ENCODE measurements at places on chromosomes 13 and 19. TPM values are rescaled to one million over a fixed set of nuclear protein-coding genes. Genes with fewer than 3 reads are reported as not detected.

TBXA2R gene
- total RNA-seq: 1.00 TPM

CGB3 gene
- total RNA-seq: not detected

SYNE4 gene
- total RNA-seq: 1.8 TPM

TMEM238 gene
- total RNA-seq: 29.8 TPM

MAST1 gene
- total RNA-seq: 0.35 TPM

GJA3 gene
- total RNA-seq: 0.05 TPM

DNA sequence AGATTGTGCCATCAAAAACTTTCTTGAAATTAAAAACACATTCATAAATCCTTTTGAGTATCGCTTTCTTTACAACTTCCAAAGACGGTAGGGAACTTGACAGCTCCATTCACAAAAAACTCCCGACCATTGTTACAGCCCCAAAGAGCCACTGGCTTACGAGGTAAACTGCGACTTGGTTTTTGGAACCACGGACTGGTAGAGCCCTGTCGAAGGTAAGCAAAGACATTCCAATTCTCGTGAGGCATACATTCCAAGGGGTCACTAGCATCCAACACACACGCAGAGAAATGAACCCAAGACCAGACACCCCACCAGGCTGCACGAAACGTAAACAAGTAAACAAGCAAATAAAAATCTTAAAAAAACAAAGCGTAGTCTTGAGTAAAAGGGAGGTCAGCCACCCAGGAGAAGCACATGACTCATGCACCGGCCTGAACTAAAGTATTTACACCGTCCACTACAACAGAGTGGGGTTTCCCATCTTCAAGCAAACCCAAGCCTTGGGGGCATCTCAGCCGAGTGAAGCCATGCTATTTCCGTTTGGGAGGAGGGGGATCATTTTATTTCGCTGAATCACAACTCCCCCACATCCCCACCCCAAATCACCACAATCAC is 1.4 kb downstream of the BRD4 start:
- peak overlapping the region; percentile 91 for H3K27ac ChIP-seq
- no peaks in the 10 kb centered on the region for H3K27me3 ChIP-seq
- DNase-seq: peak; percentile 10
- peaks cover 52% of the 10 kb centered on the region for H3K4me1 ChIP-seq
- peaks cover 14% of the 10 kb centered on the region for H3K36me3 ChIP-seq

- no peak for DNase-seq
- H3K4me3 ChIP-seq: no peak overlapping the region
- H3K27ac ChIP-seq: no peak overlapping the region
- H3K36me3 ChIP-seq: peaks cover 20% of the 10 kb centered on the region
- H3K27me3 ChIP-seq: no peaks in the 10 kb centered on the region
- peaks cover 3% of the 10 kb centered on the region for H3K4me1 ChIP-seq
Observed at GRCh38 chr13:45137526-45137925, 17.2 kb downstream of the GTF2F2 start.

DNA sequence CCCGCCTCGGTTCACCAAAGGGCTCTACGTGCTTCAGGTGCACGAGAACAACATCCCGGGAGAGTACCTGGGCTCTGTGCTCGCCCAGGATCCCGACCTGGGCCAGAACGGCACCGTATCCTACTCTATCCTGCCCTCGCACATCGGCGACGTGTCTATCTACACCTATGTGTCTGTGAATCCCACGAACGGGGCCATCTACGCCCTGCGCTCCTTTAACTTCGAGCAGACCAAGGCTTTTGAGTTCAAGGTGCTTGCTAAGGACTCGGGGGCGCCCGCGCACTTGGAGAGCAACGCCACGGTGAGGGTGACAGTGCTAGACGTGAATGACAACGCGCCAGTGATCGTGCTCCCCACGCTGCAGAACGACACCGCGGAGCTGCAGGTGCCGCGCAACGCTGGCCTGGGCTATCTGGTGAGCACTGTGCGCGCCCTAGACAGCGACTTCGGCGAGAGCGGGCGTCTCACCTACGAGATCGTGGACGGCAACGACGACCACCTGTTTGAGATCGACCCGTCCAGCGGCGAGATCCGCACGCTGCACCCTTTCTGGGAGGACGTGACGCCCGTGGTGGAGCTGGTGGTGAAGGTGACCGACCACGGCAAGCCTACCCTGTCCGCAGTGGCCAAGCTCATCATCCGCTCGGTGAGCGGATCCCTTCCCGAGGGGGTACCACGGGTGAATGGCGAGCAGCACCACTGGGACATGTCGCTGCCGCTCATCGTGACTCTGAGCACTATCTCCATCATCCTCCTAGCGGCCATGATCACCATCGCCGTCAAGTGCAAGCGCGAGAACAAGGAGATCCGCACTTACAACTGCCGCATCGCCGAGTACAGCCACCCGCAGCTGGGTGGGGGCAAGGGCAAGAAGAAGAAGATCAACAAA is 2.6 kb downstream of the PCDH17 start:
- peak overlapping the region; percentile 62 for H3K27ac ChIP-seq
- peaks cover 50% of the 10 kb centered on the region for H3K27me3 ChIP-seq
- peak overlapping the region; percentile 32 for H3K4me3 ChIP-seq
- peaks cover 6% of the 10 kb centered on the region for H3K36me3 ChIP-seq
- DNase-seq: no peak

- H3K4me1 ChIP-seq: no peaks in the 10 kb centered on the region
- no peak for DNase-seq
- H3K36me3 ChIP-seq: no peaks in the 10 kb centered on the region
- no peaks in the 10 kb centered on the region for H3K27me3 ChIP-seq
Observed at GRCh38 chr13:57933606-57934005, 302.1 kb downstream of the PCDH17 start.

DNA sequence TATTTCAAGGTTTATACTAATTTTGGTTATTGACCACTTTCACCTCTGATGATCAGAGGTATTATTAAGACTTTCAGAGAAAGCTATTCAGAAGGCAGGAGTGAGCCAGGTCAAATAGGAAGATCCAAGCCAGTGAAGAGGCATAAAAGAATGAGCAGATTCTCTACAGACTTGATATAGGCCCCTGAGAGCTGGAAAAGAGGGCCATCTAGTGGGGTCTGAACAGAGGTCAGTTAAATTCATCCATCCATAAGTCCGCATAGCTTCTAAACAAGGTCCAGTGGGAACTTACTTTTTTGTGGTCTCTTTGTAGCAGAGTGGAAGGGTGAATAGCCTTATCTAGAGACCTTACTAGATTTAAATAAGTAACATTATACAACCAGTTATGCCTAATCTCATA is 126.6 kb upstream of the UFM1 start:
- DNase-seq: no peak
- H3K27me3 ChIP-seq: no peaks in the 10 kb centered on the region
- no peak overlapping the region for H3K4me3 ChIP-seq
- H3K36me3 ChIP-seq: no peaks in the 10 kb centered on the region

DNA sequence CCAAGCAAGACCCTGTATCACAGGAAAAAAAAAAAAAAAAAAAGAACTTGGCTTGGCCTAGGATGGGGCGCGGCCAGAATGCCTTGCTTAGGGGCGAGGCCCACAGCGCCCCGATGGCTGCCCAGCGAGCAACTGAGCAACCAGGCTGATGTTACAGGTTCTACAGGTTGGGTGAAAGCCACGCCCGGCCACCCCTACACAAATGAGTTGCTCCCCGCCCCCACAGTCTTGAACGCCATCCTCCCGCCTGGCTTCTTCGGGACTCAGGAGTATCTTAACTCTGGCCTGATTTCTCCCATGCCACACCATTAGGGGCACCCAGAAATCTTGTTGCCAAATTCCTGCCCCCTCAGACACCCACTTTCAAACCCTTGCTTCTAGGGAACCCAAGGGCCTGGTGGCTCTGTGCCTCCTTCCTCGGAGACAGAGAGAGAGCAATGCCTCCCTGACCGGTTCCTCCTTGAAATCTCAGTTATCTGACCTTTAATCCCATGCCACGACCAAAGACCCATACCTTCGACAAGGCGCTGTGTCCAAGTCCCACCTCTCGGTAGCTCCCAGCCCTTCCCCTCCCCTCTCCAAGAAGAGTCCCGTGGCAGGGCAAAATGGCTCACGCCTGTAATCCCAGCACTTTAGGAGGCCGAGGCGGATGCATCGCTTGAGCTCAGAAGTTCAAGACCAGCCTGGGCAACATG is 1.1 kb upstream of the CBLC start:
- peaks cover 4% of the 10 kb centered on the region for H3K4me1 ChIP-seq
- H3K4me3 ChIP-seq: no peak overlapping the region
- peaks cover 6% of the 10 kb centered on the region for H3K27me3 ChIP-seq
- no peaks in the 10 kb centered on the region for H3K36me3 ChIP-seq

DNA sequence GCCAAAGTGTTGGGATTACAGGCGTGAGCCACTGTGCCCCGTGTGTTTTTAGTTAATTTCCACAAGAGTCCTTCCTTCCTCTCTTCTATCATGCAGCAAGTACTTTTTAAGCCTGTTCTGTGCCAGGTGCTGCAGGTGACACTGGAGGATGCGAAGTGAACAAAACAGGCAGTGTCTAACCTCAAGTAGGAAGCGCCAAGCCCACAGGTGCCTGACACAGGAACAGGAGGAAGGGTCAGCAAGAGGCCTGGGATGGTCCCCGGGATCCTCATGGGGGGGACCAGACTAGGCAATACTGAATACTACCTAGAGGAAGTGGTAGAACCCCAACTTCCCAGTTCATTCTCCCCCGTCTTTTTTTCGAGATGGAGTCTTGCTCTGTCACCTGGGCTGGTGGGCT is 1.8 kb upstream of the CALR start:
- no peaks in the 10 kb centered on the region for H3K27me3 ChIP-seq
- DNase-seq: no peak
- H3K4me1 ChIP-seq: peaks cover 61% of the 10 kb centered on the region
- H3K4me3 ChIP-seq: peak overlapping the region; percentile 15
- H3K36me3 ChIP-seq: peaks cover 42% of the 10 kb centered on the region

DNA sequence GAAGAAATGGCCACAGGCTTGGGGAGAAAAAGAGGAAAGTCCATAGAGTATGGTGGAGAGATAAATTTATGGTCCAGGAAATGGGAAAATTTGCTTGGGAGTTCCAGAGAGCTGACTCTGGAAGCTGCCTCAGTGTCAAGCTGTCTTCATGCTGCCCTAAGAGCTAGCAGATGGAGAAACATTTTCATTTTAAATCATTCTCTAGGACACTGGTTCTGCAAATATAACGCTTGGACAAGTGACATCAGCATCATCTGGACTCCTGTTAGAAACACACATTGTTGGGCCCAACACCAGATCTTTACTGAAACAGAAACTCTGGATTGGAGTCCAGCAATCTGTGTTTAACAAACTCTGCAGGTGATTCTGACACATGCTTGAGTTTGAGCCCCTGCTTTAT is 592.0 kb upstream of the KLF12 start:
- no peaks in the 10 kb centered on the region for H3K27me3 ChIP-seq
- no peak overlapping the region for H3K4me3 ChIP-seq
- H3K4me1 ChIP-seq: no peaks in the 10 kb centered on the region
- no peak overlapping the region for H3K27ac ChIP-seq
- H3K36me3 ChIP-seq: no peaks in the 10 kb centered on the region

- no peak overlapping the region for H3K27ac ChIP-seq
- H3K36me3 ChIP-seq: no peaks in the 10 kb centered on the region
- H3K27me3 ChIP-seq: peaks cover 21% of the 10 kb centered on the region
- H3K4me3 ChIP-seq: no peak overlapping the region
Observed at GRCh38 chr19:50601407-50602088, 33.3 kb upstream of the LRRC4B start.

GRCh38 chr19:36225219-36225892 is 10.4 kb downstream of the ZNF146 start:
- H3K27ac ChIP-seq: peak overlapping the region; percentile 61
- H3K27me3 ChIP-seq: no peaks in the 10 kb centered on the region
- H3K36me3 ChIP-seq: peaks cover 88% of the 10 kb centered on the region
- DNase-seq: no peak
- H3K4me3 ChIP-seq: no peak overlapping the region
- H3K4me1 ChIP-seq: peaks cover 18% of the 10 kb centered on the region

GRCh38 chr19:30552593-30552992 is 180.4 kb downstream of the ZNF536 start:
- no peaks in the 10 kb centered on the region for H3K36me3 ChIP-seq
- H3K4me1 ChIP-seq: no peaks in the 10 kb centered on the region
- H3K27ac ChIP-seq: no peak overlapping the region
- H3K4me3 ChIP-seq: no peak overlapping the region
- H3K27me3 ChIP-seq: no peaks in the 10 kb centered on the region
- no peak for DNase-seq

DNA sequence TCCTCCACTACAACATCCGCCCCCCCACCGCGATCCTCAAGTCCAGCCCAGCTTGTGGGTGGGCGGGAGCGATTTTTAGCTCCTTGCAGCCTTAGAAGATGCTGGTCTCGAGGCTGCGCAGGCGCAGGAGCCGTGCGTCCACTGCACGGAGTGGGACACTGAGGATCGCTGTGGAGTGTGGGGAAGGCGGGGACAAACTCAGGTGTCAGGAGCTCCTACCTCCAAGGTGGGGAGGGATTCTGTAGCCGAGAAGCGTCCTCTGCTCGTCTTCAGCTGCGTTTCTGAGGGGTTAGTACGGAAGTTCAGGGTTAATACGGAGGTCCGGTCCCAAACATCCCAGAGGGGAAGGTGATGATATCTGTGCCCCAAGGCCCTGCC is at the start of gene RTBDN:
Gene RTBDN, minus strand, starts transcription at position 14 of the 378 bp plus-strand sequence. CDS start 4,600 bp downstream, outside the sequence.
- no peak for DNase-seq
- H3K27me3 ChIP-seq: peaks cover 76% of the 10 kb centered on the region

- no peak for DNase-seq
- H3K27me3 ChIP-seq: peaks cover 35% of the 10 kb centered on the region
- no peak overlapping the region for H3K27ac ChIP-seq
- H3K36me3 ChIP-seq: no peaks in the 10 kb centered on the region
Observed at GRCh38 chr13:36925603-36926002, 5.6 kb upstream of the SMAD9 start.

- peak overlapping the region; percentile 62 for H3K4me3 ChIP-seq
- peaks cover 64% of the 10 kb centered on the region for H3K4me1 ChIP-seq
- DNase-seq: peak; percentile 86
- peak overlapping the region; percentile 94 for H3K27ac ChIP-seq
- H3K27me3 ChIP-seq: no peaks in the 10 kb centered on the region
- peaks cover 8% of the 10 kb centered on the region for H3K36me3 ChIP-seq
Observed at GRCh38 chr19:1853295-1854038, 5.2 kb upstream of the REXO1 start.

Data from activated CD4-positive, alpha-beta T cell treated with anti-CD3 and anti-CD28 coated beads, Interleukin-2, amount 10 ng/mL, durations not matched to agents 7 days and 5 days (primary cell).